ENCODE measurements at places on chromosomes 6 and 20.

DNA sequence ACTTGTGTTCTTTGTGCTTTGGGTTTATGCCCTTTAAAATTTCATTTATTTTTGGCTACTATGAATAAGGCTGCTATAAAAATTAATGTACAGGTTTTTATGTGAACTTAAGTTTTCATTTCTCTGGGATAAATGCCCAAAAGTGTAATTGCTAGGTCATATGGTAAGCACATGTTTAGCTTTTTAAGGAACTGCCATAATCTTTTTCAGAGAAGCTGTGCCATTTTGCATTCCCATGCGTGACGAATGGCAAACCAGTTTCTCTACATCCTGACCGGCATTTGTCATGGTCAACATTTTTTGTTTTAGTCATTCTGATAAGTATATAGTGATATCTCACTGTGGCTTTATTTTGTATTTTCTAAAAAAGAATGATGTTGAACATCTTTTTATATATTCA, 236.0 kb upstream of the SGK1 start:
- DNase-seq = no peak

DNA sequence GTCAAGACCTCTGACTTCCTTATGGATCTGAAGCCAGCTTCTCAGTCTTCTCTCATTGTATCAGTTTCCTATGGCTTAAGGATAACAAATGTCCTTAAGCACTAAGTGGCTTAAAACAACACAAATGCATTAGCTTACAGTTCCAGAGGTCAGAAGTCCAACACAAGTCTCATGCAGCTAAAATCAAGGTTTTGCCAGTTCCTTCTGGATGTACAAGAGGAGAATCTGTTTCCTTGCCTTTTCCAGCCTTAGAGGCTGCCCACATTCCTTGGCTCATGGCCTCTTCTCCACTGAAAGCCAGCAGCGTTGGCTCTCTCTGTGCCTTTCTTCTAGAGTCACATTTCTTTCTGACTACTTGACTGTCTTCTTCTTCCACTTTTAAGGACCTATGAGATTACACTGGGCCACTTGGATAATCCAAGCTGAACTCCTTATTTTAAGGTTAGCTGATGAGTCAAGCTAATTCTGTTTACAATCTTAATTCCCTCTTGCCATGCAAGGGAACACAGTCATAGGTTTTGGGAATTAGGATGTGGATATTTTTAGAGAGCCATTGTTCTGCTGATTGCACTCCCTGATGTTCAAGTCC, 179.0 kb downstream of the BCAS1 start:
- DNase-seq = no peak

GRCh38 chr6:26252077-26252472, 112.9 kb upstream of the BTN3A2 start:
- DNase-seq = no peak

GRCh38 chr6:157304899-157305663, 18.2 kb downstream of the TMEM242 start:
- no peak for DNase-seq

DNA sequence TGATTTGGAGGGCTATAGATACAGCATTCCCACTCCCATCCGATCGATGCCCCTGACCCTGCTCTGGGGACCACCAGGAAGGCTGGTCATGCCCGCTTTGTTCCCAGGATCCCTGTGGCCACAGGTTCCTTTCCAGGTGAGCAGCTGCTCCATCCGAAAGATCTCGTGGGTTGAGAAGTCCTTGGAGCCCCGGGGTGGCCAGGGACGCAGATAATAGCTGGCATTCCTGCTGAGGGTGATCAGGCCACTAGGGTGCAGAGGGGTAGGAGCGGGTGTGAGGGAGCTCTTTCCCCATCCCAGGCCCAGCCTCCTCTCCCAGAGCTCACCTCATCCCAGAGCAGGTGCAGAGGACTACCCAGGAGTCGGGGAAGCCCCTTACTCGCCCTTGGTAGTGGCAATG, 7.4 kb downstream of the ADAM33 start:
- DNase-seq = no peak

GRCh38 chr20:57378646-57379262, 12.4 kb upstream of the RBM38 start:
- DNase-seq = no peak

GRCh38 chr6:53492860-53493634, 51.9 kb downstream of the GCLC start:
- no peak for DNase-seq

DNA sequence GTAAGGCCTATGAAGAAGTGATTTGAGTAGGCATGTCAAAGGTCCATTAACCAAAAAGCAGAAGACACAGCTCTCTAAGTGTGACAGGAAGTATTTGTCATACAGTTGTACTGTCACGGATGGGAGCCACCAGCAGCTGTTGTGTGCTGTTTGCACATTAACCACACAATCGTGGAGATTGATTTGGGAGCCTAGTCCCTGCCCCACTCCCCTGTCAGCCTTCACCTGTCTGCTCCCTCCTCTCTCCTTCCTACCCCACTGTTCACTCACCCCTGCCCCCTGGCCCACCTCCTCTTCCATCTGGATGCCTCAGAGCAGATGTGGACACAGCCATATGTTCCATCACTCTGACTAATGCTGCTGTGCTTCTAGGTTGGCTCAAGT, 124.7 kb upstream of the SPACA1 start:
- no peak for DNase-seq

DNA sequence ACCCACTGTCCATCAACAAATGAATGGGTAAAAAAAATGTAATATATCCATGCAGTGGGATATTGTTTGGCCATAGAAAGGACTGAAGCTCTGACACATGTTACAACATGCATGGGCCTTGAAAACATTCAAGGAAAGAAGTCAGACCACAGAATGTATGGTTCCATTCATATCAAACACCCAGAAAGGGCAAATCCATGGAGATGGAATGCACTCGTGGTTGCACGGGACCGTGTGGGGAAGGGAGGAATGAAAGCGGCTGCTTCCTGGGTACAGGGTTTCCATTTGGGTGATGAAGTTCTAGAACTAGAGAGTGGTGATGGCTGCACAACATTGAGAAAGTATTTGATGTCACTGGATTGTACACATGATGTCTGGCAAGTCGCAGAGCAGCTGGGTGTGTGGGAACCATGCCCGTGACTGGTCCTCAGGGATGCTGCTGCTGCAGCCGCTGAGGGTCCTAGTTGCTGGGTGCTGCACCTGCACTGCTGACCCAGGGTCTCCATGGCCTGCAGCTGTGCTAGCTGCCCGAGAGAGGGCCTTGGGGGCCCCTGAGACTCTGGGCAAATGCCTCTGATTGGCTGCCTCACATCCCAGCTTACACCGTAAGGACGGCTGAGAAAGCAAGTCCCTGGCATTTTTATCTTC, 220.3 kb downstream of the NRN1 start:
- no peak for DNase-seq

DNA sequence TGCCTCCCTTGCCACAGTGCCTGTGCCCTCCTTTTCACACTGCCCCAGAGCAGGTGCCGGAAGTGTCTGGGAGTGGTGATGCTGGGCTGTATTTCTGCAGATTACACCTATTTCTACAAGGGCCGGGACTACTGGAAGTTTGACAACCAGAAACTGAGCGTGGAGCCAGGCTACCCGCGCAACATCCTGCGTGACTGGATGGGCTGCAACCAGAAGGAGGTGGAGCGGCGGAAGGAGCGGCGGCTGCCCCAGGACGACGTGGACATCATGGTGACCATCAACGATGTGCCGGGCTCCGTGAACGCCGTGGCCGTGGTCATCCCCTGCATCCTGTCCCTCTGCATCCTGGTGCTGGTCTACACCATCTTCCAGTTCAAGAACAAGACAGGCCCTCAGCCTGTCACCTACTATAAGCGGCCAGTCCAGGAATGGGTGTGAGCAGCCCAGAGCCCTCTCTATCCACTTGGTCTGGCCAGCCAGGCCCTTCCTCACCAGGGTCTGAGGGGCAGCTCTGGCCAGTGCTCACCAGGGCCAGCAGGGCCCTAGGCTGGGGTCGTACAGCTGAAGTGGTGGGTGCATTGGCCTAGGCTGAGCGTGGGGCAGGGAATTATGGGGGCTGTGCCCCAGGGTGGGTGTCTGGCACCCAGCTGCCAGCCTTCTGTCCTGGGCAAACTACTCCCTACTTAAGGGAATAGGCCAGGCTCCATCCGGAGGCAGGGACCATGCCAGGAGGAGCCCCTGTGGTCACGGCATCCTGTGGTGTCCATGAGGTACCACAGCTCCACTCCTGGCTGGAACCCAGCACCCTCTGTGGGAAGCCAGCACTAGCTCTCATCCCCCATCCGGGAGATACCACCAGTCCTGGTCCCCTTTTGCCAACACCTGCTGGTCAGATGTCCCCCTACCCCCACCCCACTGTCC, 3.5 kb downstream of the MMP24OS start:
- DNase-seq = no peak

GRCh38 chr6:42453654-42454427, 2.1 kb upstream of the TRERF1 start:
- no peak for DNase-seq

GRCh38 chr6:155408981-155409380, 46.7 kb downstream of the NOX3 start:
- no peak for DNase-seq

DNA sequence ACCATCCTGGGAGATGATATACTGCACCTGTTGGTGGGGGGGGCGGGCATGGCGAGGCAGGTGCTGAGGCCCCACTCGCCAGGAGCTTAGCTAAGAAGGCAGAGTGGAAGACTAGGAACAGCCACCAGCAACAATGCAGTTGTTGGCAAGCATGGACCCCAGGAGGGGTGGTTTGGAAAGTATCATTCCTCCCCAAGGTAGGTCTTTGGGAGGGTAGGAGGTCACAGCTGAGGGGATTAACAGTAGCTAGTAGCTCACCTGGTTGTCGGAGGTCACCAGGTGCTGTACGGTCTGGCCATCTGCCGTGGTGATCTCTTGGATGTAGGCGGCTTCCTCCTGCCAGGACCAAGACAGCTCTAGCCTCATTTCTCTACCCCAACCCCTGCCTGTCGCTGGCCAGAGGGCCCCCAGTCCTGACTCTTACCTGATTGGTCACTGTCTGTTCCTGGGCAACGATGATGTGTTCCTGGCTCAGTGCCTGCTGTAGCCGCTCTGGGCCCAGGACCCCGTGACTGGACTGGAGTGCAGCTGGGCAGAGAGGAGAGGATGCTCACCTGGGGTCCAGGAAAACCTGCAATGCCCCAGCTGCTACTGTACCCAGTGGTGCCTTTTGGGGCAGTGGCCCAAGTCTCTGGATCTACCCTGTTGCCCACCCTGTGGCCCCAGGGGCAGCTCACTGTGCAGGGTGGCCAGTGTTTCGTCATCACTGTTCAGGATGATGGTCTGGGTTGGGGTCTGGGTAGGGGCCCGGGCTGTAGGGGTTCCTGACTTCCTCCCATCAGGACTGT, 15.3 kb downstream of the PCIF1 start:
- DNase-seq = no peak

DNA sequence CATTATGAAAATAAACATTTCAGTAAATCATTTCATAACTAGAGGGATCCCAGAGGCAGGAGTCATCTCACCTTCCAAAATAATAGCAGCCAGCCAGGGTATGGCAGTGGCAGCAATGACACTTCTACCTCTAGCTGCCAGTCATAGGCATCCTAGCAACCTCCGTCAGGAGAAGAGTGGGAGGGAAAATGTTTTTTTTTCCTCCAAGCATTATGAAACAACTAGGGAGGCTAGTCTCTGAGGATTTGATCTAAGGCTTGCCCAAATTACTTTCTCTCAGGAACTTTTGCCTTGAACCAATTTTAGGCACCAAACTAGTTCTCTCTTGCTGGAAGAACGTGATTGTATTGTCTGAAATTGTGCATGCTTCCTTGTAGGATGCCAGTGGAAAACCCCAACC, 208.7 kb upstream of the PREP start:
- no peak for DNase-seq

DNA sequence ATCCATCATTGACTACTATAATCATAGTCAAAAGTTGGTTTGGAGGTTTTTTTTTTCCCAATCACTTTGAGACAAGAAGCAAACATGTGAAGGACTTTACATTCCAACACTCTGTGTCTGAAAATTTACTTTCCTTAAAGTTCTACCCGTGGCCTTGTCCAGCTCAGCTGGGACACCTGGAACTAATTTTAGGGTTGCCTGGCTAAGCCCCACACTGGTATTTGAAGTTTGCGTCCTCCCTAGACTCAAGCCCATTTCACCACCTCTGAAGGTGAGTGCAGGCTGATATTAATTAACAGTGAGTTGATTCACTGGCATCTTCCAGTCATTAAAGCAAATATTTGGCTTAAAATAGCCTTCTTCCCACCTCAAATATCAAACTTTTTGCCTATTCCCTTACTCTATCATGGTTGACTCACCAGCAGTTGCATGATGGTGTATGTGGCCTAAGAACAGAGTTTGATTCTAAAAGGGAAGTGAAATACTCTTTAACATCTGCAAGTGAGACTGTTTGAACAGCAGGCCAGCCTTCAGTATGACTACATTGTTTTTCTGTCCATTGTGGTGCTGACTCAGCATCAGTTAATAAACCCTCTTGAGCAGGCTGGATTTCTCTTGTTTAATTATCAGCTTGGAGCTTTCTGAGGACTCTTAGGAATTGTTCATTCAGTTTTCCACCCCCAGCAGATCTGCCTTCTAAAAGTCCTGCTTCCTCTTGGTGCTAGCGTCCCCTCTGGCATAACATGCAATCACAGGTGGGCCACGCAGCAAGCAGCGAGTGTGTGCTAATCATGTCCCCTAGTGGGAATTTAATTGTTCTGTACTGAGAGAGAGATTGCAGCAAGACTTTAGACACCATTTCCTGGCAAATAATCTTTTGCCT, 1.8 kb upstream of the PRDM1 start:
- no peak for DNase-seq

DNA sequence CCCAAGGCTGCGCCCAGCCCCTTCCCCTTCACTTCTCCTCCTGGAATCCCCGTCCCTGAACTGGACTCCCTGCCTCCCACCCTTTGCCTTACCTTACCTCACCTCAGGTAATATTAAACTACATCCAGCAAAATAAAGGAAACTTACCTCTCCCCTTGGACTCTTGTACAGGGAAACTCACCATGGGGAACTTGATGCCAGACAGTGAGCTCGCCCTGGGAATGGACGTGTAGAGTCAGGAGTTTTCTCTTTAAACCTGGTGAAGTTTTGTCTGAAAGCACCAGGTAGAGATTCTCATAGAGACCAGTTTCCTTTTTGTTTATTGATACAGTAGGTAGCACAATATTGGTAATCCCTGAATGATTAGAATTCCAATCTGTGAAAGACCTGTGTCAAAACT, 544 bp upstream of the HLA-C start:
- DNase-seq = no peak

GRCh38 chr20:50532221-50532620, 22.0 kb downstream of the PTPN1 start:
- no peak for DNase-seq

All from stimulated activated CD4-positive, alpha-beta T cell treated with anti-CD3 and anti-CD28 coated beads, Interleukin-1b, Interleukin-23, amount 100 ng/mL, for 1 hour (primary cell).